ENCODE measurements at places on chromosomes 5 and 9.
A peak's percentile ranks its signal among the peaks of the same experiment; 100 is the strongest.

DNA sequence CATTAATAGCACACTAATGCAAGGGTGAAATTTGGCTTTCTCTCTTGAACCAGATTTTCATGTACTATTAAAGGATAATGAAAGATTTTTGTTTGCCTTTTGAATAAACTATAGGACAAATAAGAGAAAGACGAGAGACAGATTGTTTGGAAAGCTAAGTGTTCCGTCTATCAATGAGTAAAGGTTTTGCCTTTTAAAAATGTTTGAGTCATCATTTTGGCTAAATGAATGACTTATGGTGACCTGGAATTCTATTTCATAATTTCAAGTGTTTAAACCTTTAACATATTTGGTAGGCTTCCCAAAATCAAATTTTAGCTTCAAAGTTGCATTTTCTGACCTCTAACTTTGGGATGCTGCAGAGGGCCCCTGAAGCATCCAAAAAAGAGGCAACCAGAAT lies 145.2 kb downstream of the SLC25A46 start:
- DNase-seq, result no peak

- DNase-seq, result no peak
These were observed 3.1 kb upstream of the FAM120AOS start for GRCh38 chr9:93456504-93456903.

DNA sequence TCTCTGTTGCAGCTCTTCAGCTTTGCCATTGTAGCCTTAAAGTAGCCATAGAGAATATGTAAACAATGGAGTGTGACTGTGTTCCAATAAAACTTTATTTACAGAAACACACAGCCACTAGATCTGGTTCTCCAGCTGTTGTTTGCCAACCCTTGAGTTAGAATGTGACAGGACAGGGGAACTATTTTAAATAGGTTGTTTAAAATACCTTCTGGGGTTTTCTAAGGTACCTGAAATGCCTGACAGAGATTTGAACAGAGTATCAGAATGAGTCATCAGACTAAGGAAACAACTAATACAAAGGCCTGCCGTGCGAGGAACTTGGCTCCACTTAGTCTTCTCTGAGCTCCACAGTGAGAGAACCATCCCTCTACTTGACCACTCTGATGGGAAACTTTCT lies 85.4 kb downstream of the HSD17B4 start:
- DNase-seq, result no peak

- DNase-seq, result no peak
These were observed 28.6 kb downstream of the KCNN2 start for GRCh38 chr5:114390431-114390830.

- peak; percentile 96 for DNase-seq
These were observed at the start of gene SMIM15 for GRCh38 chr5:61162010-61162831. SMIM15 (minus strand) TSS chr5:61162468; CDS start chr5:61160171, 2,297 bp downstream.

DNA sequence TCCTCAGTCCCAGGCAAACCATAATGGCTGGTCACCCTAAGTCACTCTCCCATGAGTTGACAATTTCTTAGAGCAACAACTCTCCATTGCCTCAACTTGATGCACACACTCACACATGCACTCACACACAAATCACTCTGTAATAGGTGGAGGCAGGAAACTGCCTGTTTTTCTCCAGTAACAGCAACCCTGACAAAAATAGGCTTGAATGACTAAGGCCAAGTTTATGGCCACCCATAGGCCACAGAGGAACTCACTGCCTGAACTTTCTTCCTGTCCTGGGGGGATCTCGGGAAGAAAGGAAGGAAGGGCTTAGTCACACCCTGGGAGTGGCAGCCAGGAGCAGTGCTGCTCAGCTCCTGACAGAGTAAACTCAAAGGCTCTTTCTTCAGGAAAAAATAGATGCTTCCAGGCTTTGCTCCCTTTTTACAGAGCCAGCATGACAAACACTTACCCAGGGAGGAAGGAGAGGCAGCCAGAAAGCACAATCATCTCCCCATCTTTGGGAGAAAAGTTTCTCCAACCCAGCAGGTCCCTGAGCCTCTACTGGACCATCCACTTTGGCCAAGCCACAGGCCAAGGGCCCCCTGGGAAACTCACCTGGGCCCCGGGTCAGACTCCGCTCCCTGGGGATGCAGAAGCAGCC lies 368 bp downstream of the SH3TC2 start:
- DNase-seq, result no peak

DNA sequence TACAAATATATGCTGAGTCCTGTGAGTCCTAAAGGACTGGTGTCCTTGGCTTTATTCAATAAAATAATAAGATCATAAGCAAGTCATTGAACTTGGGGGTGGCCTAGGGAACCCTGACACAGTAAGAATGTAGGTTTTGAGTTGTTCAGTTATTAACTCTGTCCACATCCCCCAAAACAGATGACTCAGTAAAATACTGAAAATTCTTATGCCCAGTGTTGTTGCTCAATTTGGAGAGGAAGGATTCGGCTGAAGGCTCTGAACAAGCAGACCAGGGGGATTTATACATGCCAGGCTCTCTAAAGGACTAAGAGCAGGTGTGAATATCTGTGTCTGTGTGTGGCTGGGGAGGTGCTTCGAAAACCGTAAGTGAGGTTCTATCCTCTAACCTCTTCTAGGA lies 173.7 kb downstream of the RMI1 start:
- DNase-seq, result no peak

DNA sequence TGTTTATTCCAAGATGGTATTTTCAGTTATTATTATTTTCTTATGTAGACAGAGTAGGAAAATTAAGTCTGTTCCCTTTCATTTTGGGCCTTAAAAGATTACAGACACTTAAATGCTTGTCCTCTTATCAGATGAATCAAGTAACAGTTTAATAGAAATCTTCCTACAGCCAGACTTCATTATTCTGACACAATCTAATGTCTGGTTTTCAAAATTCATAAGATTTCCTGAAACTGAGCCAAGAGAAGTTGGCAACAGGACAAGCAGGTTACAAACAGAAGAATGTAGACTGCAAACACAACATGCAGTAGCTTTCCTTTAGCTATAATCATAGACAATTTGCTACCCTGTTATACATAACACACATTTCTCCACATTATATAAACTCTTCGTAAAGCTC lies 130.5 kb downstream of the FBXL17 start:
- no peak for DNase-seq

- DNase-seq, result no peak
These were observed 46.4 kb upstream of the PLIN2 start for GRCh38 chr9:19173598-19174125.

- no peak for DNase-seq
These were observed 63.3 kb upstream of the NFIL3 start for GRCh38 chr9:91486699-91487497.

DNA sequence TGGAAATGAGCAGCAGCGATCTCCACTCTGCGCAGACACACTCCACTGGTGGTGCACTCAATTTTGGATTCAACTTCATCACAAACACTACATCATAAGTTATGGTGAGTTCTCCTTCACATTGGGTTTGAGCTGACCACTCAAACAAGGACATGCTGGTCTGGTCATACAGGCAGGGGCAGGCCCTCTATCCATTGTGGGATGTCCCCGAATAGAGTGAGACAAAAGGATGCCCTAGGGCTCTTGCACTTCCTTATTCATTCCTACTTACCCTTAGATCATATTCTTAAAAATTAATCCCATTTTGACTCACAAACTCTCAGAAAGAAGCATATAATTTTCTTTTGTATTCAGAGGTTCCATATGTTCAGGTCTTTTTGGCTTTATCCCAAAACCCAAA lies 16.3 kb upstream of the PJA2 start:
- no peak for DNase-seq

- DNase-seq, result no peak
These were observed 83.0 kb upstream of the EPB41L4B start for GRCh38 chr9:109403766-109404320.

DNA sequence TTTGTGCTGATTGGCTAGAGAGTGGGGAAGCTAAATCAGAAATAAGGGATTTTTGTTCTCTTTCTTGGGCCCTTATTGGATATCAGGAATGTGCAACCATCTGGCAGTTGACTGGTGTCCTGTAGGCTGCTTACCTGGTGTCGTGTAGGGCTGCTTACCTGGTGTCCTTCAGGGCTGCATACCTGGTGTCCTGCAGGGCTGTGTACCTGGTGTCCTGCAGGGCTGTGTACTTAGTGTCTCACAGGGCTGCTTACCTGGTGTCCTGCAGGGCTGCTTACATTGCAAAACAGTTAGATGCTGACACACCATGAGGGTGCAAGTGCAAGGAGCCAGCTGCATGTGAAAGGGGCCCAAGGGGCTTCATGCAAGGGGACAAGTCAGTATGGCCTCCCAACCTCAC lies 249.3 kb downstream of the ICE1 start:
- DNase-seq, result no peak

DNA sequence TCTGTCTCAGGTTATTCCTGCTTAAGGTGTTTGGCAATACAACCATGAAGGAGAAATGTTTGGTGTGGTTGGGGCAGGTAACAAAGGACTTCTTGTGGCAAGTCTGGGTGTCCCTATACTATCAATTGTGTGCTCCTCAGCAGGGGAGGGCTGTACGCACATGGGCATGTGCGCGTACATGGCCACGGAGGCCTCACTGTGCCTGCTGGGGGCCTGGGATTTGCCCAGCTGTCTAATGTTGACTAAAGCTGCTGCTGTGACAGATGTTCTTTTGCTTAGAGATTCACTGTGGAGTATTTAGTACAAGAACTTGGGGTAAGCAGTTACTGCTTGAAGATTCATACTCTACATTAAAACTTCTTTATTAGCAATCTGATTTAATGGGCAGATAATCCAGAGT lies 97.5 kb downstream of the HSPA4 start:
- no peak for DNase-seq

- no peak for DNase-seq
These were observed 53.7 kb upstream of the ADAMTS19 start for GRCh38 chr5:129406440-129406839.

GRCh38 chr9:33177639-33178038 lies 10.5 kb upstream of the B4GALT1 start:
- no peak for DNase-seq

DNA sequence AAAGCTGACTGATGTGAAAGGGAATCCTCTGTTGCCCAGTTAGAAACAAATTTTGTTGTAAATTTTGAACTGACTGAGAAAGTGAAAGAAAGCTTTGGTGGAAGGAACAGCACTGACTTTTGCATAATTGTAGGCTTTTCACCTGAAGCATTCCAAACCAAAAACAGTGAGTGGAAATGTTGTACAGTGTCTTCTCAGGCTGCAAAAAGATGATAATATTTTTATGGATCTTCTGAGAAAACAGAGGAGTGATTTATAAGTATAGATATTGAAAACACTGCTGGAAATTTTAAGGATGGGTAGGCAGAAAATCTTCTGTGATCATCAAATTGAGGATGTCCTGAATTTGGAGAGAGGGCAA lies 40.0 kb downstream of the LURAP1L start:
- no peak for DNase-seq

DNA sequence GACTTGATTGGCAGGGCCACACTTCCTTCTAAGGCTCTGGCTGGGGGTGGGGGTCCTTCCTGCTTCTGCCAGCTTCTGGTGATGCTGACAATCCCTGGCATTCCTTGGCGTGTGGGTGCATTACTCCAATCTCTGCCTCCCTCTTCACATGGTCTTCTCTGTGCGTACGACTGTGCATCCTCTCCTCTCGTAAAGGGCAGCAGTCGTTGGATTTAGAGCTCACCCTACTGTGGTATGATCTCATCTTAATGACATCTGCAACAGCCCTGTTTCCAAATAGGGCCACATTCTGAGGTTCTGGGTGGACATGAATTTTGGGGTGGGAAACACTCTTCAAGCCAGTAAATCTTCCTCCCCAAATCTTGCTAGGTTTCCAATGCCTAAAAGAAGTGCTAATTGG lies 36.8 kb downstream of the ROPN1L start:
- no peak for DNase-seq

GRCh38 chr5:156208271-156208670 lies 118.7 kb upstream of the SGCD start:
- DNase-seq, result no peak

GRCh38 chr9:123821619-123822018 lies 108.3 kb downstream of the DENND1A start:
- no peak for DNase-seq

GRCh38 chr5:23223846-23224245 lies 283.6 kb upstream of the PRDM9 start:
- DNase-seq, result no peak

Data from spleen (tissue), 13 donors.